Progenitor cell of endocrine pancreas (in vitro differentiated cells): ENCODE measurements at places on chromosomes 7 and 10. TPM values are rescaled to one million over a fixed set of nuclear protein-coding genes. Genes with fewer than 3 reads are reported as not detected.

- no peak for DNase-seq
Measured at GRCh38 chr7:3000566-3000965, 43.1 kb downstream of the CARD11 start.

GRCh38 chr7:1536455-1536742, 5.9 kb downstream of the MAFK start:
- no peak for DNase-seq

DNA sequence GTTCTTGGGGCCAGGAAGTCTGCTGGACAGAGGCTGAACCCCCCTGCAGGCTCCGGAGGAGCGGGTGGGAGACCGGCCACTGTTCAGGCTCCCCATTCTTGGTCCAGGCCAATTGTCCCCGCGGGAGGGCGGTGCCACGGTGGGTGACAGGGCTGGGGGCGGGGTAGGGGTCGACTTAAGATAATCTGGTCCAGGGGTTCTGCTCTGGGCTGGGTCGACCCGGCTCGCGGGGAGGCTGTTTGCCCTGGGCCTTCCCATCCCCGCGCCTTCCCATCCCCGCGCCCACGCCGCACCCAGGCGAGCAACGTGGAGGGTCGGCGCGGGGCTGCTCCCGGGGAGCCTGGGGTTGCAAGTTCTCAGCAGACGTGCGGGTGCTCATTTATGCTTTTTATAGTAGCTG, 7.3 kb upstream of the GLRX3 start:
- DNase-seq = no peak

GRCh38 chr10:117391436-117392205, 16.4 kb upstream of the PDZD8 start:
- DNase-seq = no peak

- DNase-seq = no peak
Measured at GRCh38 chr10:5467634-5468255, 31.6 kb downstream of the CALML5 start.

- DNase-seq = no peak
Measured at GRCh38 chr10:72011976-72012512, 47.8 kb downstream of the CHST3 start.

DNA sequence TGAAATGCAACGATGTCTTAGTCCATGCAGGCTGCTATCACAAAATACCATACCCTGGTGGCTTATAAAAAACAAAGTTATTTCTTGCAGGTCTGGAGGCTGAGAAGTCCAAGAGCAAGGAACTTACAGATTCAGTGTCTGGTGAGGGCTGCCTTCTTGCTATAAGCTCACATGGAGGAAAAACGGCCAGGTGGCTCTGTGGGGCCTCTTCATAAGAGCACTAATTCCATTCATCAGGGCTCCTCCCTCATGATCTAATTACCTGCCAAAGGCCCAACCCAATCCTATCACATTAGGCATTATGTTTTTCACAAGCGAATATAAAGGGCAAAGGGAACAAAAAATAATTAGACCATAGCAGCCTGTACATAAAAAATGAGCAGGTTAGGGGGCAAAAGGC, 35.4 kb downstream of the PAPSS2 start:
- DNase-seq = no peak

DNA sequence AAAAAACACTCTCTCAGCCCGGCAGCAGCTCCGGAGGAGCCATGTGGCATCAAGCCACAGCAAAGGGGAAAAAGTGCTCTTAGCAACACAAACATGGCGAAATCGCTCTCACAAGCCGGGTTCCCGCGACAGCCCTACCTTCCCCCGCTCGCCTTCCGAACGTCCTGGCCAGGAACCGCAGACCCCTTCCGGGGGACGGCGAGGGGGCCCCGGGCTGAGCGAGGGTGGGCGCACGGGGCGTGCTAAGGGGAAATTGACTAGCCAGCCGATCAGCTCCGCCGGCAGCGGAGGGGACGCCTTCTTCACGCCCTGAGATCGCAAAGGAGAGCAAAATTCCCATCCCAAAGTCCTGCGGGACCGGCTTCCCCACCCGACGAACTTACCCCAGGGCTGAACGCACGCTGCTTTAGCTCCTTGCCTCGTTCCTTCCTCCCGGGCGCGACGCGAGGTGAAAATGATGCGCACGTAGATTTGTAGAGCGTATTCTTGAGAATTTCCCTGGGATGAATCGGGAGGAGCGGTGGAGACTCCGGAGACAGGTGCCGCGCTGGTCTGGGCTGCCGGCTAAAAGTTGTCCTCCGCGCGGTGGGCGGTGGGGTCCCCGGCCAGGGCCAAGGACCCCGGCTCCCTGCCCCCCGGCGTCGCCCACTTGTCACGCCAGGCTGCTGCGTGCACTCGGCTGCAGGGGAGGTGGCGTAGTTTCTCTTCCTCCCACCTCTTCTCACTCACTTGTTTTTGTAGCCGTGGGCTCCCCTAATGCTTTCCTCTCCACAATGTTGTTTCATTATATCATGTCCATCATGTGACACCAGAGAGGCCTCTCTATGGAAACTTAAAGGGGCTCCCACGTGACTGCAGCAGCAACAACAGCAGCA, 220.1 kb upstream of the MKLN1 start:
- DNase-seq = peak; percentile 12

DNA sequence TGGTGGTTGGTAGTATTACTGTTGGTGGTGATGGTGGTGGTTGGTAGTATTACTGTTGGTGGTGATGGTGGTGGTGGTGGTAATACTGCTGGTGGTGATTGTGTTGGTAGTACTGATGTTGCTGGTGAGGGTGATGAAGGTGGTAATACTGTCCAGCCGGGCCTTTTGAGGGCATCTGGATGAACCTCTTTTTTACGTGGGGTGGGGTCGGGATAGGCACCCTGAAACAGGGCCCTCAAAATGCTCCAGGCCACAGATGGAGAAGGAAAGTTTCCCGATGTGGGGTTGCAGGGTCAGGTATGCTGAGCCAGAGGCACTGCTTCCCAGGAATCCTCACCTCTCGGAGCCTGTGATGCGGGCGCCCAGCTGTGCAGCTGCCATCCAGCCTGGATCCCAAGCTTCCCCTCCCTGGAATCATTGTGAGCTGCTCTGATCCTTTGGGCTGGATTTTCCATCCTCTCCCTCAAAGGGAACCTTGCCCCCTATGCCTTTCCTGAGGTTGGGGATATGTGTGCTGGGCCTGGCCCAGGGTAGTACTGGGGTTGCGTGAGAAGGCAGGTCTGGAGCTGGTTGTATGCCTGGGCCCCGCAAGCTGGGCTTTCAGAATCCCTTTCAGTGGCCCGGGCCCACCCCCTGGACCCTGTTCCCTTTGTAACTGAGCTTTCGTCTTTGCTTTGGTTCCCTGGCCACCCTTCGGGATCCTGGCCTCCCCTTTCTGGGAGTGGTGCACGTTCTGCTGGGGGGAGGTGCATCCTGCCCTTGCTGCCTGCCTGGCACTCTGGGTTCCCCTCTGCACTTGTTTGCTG, 43.3 kb downstream of the DOCK1 start:
- no peak for DNase-seq

DNA sequence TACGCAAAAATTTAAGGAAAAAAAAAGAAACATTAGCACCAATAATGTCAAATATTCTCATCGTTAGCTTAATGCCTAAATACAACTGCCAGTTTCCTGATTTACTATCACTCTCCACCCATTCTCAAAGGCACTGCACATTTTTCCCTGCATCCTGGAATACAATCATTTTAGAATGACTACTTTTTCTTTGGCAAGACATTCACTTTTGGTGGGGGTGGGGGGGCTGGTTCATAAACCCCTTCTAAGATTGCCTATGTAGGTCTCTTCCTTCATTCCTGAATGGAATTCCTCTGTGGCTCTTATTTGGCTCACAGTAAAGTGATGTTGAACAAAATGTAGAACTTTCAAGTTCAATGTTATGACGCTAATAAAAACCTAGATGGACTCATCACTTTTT, 74.3 kb downstream of the RNLS start:
- DNase-seq = no peak

MYPN gene
- total RNA-seq = 0.05 and 0.22 TPM in 2 replicates

ACTL6B gene
- total RNA-seq = 4.1 and 4.2 TPM in 2 replicates

AGAP5 gene
- total RNA-seq = 15.5 and 17.3 TPM in 2 replicates

ELOVL3 gene
- total RNA-seq = not detected in 2 replicates

MSANTD7 gene
- 15.7 and 16.0 TPM in 2 replicates for total RNA-seq

CTAGE15 gene
- total RNA-seq = 1.9 and 2.4 TPM in 2 replicates

ZNF33B gene
- 54.7 and 60.9 TPM in 2 replicates for total RNA-seq

GOT1 gene
- total RNA-seq = 23.7 and 26.9 TPM in 2 replicates

PCGF5 gene
- 19.2 and 19.4 TPM in 2 replicates for total RNA-seq
